H9 (cell line): ENCODE measurements at places on chromosomes 3 and 15. TPM values are rescaled to one million over a fixed set of nuclear protein-coding genes. Genes with fewer than 3 reads are reported as not detected.

RBP2 gene
- total RNA-seq: not detected in 2 replicates

IL16 gene
- total RNA-seq: 0.18 and 0.28 TPM in 2 replicates

LRRIQ4 gene
- 0.26 TPM in 1 of 2 replicates, not detected in the other for total RNA-seq

PRICKLE2 gene
- 3.2 and 3.4 TPM in 2 replicates for total RNA-seq

SV2B gene
- 0.07 TPM in 1 of 2 replicates, not detected in the other for total RNA-seq

DNA sequence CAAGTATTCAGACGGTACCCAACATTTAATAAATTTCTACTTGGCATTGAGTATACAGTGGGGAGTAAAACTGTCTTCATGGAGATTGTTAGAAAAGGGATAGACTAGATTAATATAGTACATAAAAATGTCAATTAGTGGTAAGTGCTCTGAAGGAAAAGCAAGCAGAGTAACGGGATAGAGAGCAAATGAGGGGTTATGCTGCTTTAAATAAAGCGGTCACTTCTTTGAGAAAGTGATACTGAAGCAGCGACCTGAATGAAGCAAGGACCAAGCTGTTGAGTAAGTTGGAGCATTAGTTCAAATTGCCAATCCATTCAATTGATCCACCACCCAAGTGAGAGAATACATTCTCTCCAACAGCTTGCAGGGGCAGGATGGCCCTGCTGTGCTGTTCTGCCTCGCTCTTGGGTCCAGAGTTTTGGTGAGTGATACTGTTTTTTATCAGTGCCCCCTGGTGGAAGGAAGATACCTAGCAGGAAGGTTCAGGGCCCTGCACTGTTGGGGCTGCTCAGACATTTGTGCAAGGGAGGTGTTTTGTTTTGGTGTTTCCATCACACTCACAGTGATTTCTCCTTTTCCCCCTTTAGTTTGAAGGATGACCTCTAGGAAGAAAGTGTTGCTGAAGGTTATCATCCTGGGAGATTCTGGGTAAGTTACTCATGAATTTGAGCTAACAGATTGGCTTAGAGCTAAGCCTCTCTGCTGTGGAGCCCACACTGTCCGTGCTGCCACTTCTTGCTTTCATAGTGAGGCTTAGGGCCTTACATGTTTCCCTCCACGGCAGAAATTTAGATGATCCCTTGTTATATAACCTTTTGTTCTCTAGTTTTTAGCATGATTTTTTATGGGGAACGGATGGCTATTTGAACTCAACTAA is 69.0 kb downstream of the RAB7A start:
- peak; percentile 73 for DNase-seq

DNA sequence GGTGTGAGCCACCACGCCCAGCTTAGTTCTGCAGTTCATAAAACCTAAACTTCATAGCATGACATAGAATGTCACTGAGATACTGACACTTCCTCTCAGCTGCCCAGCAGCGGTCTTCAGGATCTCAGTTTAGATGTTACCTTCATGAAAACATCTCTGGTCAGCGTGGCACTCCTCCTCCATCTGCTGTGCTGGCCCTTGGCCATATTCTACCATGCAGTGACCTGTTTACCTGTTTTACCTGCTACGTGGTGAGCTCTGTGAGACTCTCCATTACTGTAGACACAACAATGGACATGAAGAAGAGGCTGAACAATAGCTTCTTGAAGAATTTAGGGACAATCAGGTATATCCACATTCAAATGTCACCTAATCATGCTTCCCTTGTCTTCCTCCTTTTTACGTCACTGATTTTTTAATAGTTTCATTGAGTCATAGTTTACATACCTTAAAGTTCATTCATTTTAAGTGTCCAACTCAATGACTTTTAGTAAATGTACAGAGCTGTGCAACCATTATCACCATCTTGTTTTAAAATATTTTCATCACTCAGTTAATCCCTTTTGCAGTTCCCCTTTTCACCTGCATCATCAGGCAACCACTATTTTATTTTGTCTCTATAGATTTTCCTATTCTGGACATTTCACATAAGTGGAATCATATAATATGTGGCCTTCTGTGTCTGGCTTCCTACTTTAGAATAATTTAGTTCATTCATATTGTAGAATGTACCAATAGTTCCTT is 32.2 kb upstream of the PTPN23 start:
- no peak for DNase-seq

DNA sequence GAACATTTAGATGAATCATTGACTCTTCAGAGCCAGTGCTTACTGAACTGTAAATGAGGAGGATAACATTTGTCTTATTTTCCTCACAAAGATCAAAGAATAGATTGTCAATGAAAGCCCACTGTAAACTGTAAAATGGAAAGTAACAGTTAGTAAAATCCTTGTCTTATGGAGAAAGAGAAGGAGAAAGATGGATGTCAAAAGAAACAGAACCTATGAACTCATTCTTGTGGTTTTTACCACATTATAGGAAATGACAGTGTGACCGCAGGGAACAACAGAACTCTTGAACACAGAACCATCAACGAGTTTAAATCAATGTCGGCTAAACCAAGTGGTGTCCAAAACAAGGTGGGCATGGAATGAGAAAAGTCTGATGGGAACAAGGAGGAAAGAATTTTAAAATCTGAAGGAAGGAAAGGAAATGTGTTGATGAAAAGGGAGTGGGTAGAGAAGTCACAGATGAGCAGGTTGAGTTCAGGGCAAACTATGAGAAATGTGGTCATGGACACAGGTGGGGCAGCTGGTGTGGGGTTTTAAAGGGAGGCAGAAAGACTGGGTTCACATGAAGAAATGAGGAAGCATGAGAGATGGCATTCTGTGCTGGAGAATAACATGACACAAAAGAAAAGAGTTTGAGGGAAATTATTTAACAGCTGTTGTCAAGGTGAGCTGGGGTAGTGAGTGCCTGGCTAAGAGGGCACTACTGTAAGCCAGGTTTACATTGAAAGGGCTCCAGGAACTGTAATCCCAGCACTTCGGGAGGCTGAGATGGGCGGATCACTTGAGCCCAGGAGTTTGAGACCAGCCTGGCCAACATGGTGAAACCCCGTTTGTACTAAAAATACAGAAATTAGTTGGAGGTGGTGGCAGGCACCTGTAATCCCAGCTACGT is 42.4 kb upstream of the ETV5 start:
- DNase-seq: no peak

- DNase-seq: no peak
Measured at GRCh38 chr3:69085168-69085832, 563 bp downstream of the ARL6IP5 start.

- DNase-seq: no peak
Measured at GRCh38 chr3:167684388-167684993, 30.7 kb upstream of the WDR49 start.

DNA sequence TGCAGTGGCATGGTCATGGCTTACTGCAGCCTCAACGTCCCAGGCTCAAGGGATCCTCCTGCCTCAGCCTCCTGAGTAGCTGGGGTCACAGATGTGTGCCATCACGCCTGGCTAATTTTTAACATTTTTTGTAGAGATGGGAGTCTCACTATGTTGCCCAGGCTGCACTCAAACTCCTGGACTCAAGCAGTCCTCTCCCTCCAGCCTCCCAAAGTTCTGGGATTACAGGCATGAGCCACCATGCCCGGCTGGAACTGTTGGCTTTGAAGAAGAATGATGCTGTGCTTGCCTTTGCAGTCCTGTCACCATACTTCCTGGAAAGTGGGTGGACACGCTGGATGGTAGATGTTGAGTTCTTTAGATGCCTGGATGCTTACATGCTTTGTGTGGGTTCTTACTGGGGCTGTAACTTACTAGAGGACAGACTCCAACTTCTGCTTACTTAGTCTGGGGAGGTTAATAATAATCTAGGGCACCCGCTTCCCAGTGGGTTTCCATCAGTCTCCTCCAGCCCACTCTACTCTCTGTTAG is 36.7 kb downstream of the IGF1R start:
- DNase-seq: no peak

DNA sequence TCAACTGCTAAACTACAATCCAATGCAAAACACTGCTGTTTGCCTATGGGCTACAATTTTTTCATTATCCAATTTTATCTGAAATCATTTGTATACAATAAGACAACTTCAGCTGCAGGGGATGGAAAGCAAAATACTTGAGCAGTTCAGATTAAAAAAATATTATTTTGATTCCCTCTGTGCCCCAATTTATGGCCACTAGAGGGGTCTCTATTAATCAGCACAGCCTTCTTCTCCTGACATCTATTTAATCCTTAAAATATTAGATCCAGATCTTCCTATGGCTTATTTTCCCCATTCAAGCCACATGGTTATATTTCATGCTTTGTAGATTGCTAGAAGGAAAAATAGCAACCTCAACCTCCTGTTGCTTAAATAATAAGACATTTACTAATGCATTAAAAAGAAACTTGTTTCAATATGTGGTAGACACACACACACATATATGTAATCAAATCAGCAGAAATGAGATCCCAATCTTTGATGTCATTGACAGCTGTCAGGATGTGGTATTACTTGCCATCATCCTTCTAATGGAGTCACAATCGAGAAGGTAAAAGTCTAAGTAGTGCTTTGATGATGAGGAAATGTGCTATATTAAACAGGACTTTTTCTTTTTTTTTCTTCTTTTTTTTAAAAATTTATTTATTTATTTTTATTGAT is 104.2 kb downstream of the P2RY1 start:
- DNase-seq: no peak

- peak; percentile 89 for DNase-seq
Measured at GRCh38 chr3:127690823-127691452, 18.2 kb downstream of the ABTB1 start.

DNA sequence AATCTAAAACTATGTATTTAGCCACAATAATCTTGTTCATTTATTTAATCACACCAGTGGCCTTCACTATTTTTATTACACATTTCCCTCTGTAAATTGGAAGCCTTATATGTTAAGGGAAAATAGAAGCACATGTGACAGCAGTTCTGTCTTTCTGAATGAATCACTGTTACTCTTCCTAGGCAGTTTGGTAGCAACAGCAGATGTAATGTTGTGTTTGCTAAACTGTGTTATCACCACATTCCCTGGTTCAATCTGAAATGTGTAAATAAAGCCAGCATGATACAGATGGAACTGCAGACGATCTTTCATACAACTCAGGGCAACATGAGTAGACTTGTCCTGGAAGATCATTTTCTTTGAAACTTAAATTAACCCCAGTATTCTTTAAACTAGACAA is 220.1 kb downstream of the MCTP2 start:
- no peak for DNase-seq

GRCh38 chr3:187966636-187967406 is 187.1 kb upstream of the LPP start:
- DNase-seq: no peak

- DNase-seq: peak; percentile 50
Measured at GRCh38 chr15:51751697-51752683, 593 bp downstream of the TMOD2 start.

- DNase-seq: no peak
Measured at GRCh38 chr15:43954181-43954621, 127.4 kb downstream of the WDR76 start.

- no peak for DNase-seq
Measured at GRCh38 chr3:172751175-172751704, 714 bp downstream of the ECT2 start.

DNA sequence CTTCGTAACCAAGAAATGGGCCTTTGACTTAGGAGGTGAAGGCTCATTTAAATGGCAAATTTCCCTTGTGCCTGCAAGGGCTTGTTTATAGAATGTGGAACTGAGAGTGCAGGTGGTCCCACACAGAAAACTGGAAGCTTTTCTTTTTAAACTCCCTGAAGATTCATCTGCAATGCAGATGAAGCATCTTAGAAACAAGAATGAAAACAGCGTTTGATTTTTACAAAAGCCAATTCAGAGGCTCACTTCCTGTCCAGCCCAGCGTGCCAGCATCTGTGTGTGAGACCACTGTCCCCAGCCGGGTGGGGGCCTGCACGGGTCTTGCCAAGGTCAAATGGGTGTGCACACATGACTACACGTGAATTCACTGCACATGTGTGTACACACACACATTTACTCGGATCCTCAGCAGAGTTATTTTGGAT is 94.7 kb downstream of the LINGO1 start:
- DNase-seq: no peak
